Activated naive CD4-positive, alpha-beta T cell treated with anti-CD3 and anti-CD28 coated beads, Interleukin-2, amount 10 ng/mL, durations not matched to agents 5 hours and 36 hours (primary cell): ENCODE measurements at places on chromosomes 2 and 18. TPM values are rescaled to one million over a fixed set of nuclear protein-coding genes. Genes with fewer than 3 reads are reported as not detected.

KCNS3 gene
- not detected for total RNA-seq

PMAIP1 gene
- 17.0 TPM for total RNA-seq

CD8A gene
- total RNA-seq: 6.5 TPM

GKN2 gene
- not detected for total RNA-seq

ZBTB7C gene
- 0.53 TPM for total RNA-seq

SIGLEC15 gene
- total RNA-seq: not detected

HSBP1L1 gene
- 18.3 TPM for total RNA-seq

CRYBA2 gene
- total RNA-seq: not detected

FHOD3 gene
- not detected for total RNA-seq
